Midbrain (tissue), 1 donor: ENCODE measurements at places on chromosomes 11 and 22.

GRCh38 chr22:40997520-40997919 lies 46.3 kb downstream of the RBX1 start:
- DNase-seq: no peak

DNA sequence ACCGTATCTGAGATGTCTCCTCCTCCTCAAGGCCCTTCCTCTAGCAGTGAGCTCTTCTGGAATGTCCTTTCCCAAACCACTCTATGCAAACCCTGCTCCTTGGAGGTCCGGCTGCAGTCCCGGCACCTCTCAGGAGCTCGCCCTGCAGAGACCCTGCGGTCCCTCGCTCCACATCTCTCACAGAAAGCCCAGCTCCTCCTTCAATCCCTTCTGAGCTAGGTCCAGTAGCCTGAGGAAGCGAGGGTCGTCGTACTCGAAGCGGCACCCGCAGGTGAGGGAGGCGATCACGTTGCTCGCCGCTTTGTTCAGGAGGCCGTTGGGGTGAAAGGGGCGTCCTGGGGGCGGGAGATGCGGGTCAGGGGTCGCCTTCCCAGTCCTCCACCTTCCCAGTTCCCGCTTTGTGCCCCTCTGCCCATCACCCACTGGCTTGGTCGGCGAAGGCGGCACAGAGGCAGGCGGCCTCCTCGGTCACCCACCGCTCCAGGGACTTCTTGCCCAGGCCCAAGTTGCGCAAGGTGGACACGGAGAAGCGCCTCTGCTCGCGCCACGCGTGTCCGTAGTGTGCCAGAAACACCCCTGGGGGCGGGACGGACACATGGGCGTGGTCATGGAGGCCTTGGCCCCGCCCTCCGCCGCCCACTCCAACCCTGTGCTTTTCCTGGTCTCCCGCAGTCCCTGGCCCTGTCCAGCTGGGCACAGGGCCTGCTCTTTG lies 21.5 kb upstream of the CYP2D6 start:
- no peak for DNase-seq

GRCh38 chr11:78231962-78232501 lies 43.3 kb downstream of the USP35 start:
- no peak for DNase-seq

GRCh38 chr11:104792861-104793260 lies 105.4 kb downstream of the CASP12 start:
- no peak for DNase-seq

DNA sequence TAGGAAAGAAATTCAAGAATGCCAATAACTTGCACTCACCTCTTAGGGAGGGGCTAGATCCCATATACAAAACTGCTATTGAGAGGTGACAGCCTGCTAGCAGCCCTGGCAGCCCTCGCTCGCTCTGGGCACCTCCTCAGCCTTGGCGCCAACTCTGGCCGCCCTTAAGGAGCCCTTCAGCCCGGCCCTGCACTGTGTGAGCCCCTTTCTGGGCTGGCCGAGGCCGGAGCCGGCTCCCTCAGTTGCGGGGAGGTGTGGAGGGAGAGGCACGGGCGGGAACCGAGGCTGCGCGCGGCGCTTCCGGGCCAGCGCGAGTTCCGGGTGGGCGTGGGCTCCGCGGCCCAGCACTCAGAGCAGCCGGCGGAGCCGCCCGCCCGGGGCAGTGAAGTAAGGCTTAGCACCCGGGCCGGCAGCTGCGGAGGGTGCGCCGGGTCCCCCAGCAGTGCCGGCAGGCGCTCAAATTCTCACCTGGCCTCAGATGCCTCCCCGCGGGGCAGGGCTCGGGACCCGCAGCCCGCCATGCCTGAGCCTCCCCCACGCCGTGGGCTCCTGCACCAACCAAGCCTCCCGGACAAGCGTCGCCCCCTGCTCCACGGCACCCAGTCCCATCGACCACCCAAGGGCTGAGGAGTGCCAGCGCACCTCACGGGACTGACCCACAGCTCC lies 329.9 kb downstream of the FAM181B start:
- no peak for DNase-seq

- DNase-seq: no peak
These were observed 1.3 kb downstream of the GNG3 start for GRCh38 chr11:62708793-62709192.

- DNase-seq: peak; percentile 14
These were observed 144.9 kb downstream of the MAML2 start for GRCh38 chr11:96197801-96198701.

DNA sequence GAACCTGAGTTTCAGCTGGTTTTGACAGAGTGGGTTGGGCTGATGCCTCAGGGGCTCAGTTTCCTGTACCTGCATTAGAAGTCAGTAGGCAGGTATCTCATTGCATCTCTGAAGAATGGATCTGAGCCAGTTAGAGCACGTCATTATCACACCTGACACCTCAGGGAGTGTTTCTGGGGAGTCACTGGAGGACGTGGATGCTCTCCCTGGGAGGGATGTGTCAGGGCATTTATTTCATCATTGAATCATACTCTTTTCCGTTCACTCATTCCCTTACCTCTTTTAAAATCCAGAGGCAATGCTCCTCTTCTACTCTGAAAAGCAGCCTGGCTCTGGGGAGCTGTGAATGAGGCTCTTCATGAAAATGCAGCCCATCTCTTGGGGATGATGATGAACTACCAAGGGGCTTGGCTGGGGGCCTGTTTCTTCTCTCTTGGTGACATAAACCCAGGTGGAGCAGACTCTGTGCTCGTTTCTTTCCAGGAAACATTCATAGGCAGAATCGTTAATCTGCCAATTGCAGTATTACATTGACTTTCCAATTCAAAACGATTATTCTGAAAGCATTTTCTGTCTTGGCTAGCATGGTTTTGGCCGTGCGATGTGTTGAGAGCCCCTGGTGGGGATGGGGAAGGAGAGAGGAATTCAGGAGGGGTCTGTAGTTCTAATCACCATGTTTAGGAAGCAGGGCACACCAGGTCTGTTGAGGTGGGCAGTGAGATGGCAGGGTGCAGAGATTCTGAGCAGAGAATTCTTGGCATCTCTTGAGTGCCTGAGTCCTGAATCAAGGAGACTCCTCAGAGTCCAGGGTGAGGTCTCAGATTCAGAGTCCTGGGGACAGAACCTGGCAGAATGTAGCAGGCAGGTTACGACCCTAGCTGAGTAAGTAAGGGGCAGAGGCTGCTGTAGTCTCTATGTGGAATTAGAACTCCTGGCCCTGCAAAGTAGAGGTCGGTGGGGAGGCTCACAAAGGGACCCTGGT lies 12.6 kb downstream of the PARVA start:
- no peak for DNase-seq

GRCh38 chr22:37334461-37334858 lies 52.2 kb downstream of the CYTH4 start:
- no peak for DNase-seq

GRCh38 chr11:121152764-121153163 lies 51.7 kb downstream of the TECTA start:
- no peak for DNase-seq

- no peak for DNase-seq
These were observed 538.9 kb downstream of the DLG2 start for GRCh38 chr11:85088286-85088685.
